Myometrial cell (primary cell): ENCODE measurements at places on chromosomes 12 and 14. TPM values are rescaled to one million over a fixed set of nuclear protein-coding genes. Genes with fewer than 3 reads are reported as not detected.

ANO2 gene
- not detected in 2 replicates for total RNA-seq

HOXC4 gene
- 0.58 TPM in 1 of 2 replicates, not detected in the other for total RNA-seq

KRT6C gene
- total RNA-seq: not detected in 2 replicates

CCDC175 gene
- not detected in 2 replicates for total RNA-seq

TSPAN11 gene
- total RNA-seq: under 0.01 and 0.29 TPM in 2 replicates

OTUB2 gene
- 1.6 and 4.0 TPM in 2 replicates for total RNA-seq

PTHLH gene
- not detected in 2 replicates for total RNA-seq

C3AR1 gene
- 0.29 and 0.53 TPM in 2 replicates for total RNA-seq

MAP1LC3B2 gene
- total RNA-seq: 0.29 and 0.53 TPM in 2 replicates
